Type B pancreatic cell (in vitro differentiated cells): ENCODE measurements at places on chromosomes 13 and 19.

DNA sequence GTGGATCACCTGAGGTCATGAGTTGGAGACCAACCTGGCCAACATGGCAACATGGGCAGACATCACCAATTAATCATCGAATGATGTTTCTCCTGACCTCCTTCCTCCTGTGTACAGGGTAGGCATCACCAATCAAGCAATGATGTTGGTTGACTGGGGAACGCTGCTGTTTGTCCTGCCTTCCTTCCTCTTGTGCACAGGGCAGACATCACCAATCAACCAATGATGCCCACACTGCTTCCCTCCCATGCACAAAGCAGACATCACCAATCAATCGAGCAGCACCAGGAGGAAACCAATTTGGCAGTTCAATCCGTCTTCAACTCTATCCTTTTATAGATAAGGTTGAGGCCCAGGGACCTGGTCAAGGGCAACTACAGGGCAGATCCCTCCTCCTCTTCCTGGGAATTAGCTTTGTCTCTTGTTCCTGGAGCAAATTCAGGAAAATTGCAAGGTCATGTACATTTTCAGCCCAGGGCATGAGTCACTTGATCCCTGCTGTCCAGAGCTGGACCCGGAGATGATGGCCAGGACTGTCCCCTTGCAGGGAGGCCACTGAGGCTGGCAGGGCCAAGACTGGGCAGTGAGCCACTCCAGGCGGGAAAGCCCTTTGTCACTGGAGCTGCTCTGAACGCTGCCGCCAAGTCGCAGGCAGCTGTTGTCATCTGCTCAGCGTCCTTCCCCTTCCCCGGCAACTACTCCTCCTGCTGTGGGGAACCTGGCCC is 5.3 kb upstream of the CSNK1G2 start:
- no peaks in the 10 kb centered on the region for H3K36me3 ChIP-seq
- peaks cover 7% of the 10 kb centered on the region for H3K4me1 ChIP-seq
- no peak overlapping the region for H3K4me3 ChIP-seq
- DNase-seq, result no peak

- no peaks in the 10 kb centered on the region for H3K36me3 ChIP-seq
- H3K27ac ChIP-seq, result peak overlapping the region; percentile 96
- peak overlapping the region; percentile 82 for H3K4me3 ChIP-seq
- peaks cover 29% of the 10 kb centered on the region for H3K4me1 ChIP-seq
Measured at GRCh38 chr19:19403373-19403901, 2.0 kb upstream of the GATAD2A start.

DNA sequence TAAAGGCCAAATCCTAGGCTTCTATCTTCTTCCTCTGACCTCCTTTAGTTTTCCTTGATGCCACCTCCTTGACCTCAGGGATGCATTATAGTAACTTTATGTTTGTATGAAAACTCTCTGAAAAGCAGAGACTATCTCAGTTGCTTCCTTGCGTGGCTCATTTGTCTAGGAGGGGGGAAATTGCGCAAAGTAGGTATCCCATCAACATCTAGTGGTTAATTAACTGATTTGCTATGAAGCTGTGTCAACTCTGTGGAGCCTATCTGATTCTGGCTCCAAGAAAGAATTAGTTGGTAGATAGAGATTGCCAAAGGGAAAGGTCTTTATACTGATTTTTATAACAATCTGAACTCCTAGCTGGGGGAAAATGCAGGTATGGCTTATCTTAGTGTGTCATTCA is 82.1 kb upstream of the FRY start:
- peaks cover 6% of the 10 kb centered on the region for H3K36me3 ChIP-seq
- H3K4me3 ChIP-seq, result no peak overlapping the region
- peaks cover 16% of the 10 kb centered on the region for H3K4me1 ChIP-seq
- no peak overlapping the region for H3K27ac ChIP-seq
- no peak for DNase-seq
- H3K27me3 ChIP-seq, result no peaks in the 10 kb centered on the region

DNA sequence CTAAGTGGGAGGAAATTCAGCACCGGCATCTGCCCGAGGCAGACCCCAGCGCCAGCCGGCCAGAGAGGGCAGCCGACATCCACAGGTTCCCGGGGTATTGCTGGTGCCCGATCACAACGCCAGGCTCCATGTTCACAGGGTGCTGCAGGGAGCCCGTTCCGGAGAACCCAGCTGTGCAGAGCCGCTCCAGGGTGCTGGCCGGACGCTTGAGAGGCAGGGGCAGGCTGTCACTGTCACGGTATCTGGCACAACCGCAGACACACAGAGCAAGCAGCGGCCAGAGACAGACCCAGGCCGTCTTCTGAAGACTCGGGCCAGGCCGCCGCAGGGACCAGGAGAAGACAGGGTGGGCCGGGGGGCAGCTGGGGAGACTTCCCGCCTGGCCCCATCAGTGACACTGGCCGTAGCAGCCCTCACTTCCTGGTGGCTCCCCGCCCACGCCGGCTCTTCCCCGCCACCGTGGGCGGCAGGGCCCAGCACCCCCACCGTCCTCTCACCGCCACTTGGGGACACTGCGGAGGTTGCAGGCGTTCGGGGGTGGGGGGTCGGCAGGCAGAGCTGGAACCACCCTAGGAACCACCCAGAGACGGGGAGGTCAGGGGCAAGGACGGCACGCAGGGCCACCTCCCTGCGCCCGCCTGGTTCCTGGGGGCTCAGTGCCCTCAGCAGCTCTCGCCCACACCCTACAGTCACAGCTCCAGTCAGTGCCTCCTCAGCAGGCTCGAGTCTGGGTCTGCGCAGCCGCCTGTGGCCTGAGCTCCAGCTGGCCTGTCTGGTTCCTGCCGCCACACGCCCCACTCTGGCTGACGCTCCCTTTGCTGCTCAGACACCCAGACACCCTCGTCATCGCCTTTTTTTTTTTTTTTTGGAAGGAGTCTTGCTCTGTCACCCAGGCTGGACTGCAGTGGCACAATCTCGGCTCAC is 3.8 kb downstream of the RNF126 start:
- peak overlapping the region; percentile 88 for H3K27ac ChIP-seq
- H3K36me3 ChIP-seq, result no peaks in the 10 kb centered on the region
- no peaks in the 10 kb centered on the region for H3K27me3 ChIP-seq
- peaks cover 17% of the 10 kb centered on the region for H3K4me1 ChIP-seq
- DNase-seq, result no peak
- peak overlapping the region; percentile 51 for H3K4me3 ChIP-seq
